ENCODE measurements at places on chromosomes 5 and 9.
A peak's percentile ranks its signal among the peaks of the same experiment; 100 is the strongest.

GRCh38 chr9:68780720-68781119 lies 75.7 kb downstream of the PIP5K1B start:
- peak; percentile 3 for DNase-seq

DNA sequence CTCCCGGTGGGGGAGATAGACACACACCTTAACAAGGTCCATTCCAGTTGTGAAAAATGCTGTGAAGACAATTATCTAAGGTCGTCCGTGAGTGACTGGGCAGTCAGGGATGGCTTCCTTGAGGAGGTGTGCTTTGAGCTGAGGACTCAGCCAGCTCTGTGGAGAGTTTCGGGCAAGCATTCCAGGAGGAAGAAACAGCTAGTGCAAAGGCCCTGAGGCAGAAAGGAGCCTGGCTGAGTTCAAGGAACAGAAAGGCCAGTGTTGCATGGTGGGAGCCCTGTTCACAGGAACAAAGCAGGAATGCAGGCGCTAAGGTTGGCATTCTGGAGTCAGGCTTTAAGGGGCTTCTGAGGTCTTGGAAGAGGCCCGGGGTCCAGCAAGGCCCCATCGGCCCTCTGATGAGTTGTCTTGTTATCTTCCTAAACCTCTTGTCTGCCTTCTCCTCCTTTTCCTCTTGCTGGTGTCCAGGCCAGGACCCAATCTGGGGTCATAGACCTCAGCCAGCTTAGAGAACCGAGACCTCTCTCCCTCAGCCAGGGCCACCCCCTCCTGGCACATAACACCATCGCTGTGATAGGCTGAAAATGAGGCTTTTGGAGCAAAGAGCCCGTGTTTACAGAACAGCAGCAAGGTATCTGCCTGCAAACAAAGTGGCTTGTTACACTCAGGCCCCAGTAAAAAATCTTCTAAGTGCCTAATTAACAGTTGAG lies 270.2 kb upstream of the MVB12B start:
- DNase-seq, result no peak

- no peak for DNase-seq
These were observed 15.8 kb downstream of the ADAMTS13 start for GRCh38 chr9:133437753-133438531.

DNA sequence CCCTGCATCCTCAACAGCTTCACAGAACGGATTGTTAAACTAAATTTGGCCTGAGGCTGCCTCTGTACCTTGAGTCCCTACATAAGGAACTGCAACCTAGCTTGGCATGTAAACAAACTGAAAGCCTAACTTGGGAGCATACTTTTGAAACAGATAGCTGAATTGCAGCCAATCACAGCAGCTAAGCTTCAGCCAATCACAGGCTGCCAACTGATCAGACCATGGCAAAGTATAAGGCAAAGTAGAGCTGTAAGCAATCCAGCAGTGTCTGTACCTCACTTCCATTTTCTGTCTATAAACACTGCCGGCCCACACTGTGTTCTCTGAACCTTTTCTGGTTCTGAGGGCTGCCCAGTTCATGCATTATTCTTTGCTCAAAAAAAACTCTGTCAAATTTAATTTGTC lies 8.9 kb upstream of the ZNF483 start:
- DNase-seq, result no peak

DNA sequence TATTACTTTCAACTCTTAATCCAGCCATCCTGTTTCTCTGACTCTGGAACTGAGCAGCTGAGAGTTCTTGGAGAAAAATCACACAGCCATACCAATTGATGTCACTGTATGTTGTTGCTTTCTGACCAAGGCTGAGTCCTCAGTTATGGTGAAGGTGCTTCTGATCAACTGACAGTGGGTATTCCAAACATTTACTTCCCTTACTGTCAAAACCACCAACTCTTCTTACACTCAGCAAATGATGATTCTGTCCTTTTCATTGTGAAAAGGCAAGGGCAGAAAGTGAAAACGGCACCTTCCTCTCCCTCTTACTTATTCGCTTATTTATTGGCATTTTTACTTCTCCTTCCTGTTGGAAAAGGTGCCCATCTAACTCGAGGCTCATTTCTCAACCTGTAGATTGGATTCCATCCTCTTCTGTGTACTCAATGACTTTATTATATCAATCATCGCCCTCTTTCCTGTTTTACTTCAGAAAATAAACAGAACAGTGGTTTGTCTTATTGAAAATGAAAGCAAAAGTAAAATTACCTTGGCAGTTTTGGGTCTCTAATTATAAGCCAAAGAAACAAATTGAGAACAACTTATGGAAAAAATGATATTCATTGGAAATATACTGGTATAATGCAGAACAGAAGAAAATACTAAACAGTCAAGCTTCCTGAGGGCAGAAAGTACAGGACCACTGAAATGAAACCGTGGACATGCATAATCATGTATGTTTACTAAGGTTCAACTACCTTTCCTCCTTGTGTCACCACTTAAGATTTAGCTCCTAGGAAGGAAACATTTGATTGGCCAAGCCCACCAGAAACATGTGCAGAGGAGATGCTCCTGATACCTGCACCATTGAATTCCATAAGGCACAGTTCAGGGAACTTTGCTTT lies 104.5 kb upstream of the CHD1 start:
- DNase-seq, result no peak

DNA sequence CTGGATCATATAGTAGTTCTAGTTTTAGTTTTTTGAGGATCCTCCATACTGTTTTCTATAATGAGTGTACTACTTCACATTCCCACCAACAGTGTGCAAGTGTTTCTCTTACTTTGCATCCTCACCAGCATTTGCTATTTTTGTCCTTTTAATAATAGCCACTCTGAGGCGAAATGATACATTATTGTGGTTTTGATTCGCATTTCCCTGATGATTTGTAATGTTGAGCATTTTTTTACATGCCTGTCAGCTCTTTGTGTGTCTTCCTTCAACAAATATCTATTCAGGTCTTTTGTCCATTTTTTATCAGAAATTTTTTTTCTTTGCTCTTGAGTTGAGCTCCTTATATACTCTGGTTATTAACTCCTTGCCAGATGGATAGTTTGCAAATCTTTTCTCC lies 114.0 kb downstream of the ADAMTSL1 start:
- DNase-seq, result peak; percentile 70

DNA sequence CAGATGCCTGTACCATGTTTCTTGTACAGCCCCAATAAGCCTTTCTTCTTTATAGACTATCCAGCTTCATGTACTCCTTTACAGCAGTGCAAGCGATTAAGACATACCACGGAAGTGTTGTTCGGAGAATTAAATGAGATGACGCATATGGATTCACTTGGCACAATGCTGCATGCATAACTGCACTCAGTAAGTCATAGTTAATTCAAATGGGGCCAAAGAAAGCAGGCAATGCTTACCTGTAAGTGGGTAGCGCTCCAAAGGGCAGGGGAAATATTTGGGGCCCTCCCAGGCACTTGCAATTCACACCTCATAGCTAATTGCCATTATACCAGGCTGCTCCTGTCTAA lies 7.7 kb upstream of the ADRA1B start:
- DNase-seq, result peak; percentile 59

DNA sequence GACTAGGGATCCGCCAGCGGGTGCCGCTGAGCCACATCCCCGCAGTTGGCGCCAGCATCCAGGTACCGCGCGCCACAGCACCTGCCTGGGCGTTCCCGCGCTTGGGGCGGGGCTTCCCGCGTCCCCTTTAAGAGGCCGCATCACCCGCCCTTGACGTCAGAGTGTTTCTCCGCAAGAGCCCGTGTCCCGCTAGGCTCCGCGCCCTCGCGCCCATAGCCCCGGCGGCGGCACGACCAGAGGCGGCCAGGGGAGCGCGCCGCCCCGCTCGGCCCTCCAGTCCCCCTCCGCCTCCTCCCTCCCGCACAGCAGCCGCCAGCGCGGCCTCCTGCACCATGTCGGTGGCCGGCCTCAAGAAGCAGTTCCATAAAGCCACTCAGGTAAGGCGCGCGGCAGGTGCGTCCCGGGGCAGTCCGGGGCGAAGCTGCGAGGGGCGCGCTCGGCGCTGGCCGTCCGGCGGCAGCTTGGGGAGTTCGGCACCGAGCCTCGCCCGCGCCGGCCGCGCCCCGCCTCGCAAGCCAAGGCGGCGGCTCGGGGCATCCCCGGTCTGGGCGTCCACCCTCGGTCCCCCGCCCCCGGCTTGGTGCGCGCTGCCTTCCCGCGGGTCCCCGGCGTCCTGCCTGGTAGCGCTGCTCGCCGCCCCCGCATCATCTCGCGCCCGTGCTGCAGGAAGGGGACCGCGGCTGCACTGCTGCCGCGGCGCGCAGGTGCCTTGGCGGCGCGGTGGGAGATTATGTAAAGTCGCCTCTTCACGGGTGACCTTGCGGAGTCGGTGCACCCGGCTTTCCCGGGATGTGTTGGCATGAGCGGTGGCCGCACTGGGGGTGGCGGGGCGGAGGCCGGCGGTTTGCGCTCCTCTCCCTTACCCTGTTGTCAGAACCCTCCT lies at the start of gene SH3GL2:
SH3GL2 (plus strand) TSS at position 156 of the 883 bp plus-strand sequence.
- no peak for DNase-seq

- DNase-seq, result no peak
These were observed 169.6 kb downstream of the RORB start for GRCh38 chr9:74666625-74667316.

DNA sequence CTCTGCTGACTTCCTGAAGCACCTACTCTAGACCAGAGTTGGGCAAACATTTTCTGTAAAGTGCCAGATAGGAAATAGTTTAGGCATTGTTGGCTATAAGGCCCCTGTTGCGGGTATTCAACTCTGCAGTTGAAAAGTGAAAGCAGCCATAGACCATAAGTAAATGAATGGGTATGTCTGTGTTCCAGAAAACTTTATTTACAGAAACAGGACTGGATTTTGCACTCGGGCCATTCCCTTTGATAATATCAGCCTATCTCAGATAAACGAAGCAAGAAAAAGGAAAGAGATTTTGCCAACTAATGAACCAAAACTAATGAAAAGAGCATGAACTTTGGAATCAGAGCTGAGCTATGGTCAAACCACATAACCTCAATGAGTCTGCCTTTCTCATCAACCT lies 184.4 kb downstream of the SAXO1 start:
- DNase-seq, result no peak
